Activated CD4-positive, alpha-beta T cell treated with anti-CD3 and anti-CD28 coated beads, Interleukin-2, amount 10 ng/mL, durations not matched to agents 7 days and 5 days (primary cell): ENCODE measurements at places on chromosomes 6 and 20. TPM values are rescaled to one million over a fixed set of nuclear protein-coding genes. Genes with fewer than 3 reads are reported as not detected.

DNA sequence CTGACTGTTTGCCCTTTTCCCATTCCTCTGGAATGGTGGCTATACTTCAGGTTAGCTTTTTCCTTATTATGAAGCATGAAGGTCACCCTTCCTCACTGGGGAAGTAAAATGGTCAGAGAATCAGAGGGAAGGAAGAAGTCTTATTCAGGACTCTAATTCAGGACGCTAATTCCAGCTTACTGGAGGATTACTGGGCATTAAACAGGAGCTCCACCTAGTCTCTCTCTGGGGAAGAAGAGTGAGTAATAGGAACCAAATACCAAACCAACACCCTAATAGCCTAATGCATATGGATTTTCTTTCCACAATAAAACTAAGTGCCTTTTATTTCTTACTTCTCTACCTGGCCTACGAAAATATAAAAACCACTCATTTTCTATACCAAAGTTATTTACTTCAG is 10.1 kb downstream of the CRISP1 start:
- no peak for DNase-seq
- H3K27me3 ChIP-seq, result no peaks in the 10 kb centered on the region
- H3K4me3 ChIP-seq, result no peak overlapping the region

GRCh38 chr6:119158057-119158848 is 79.8 kb upstream of the FAM184A start:
- no peak for DNase-seq
- H3K4me3 ChIP-seq, result no peak overlapping the region
- no peaks in the 10 kb centered on the region for H3K36me3 ChIP-seq
- H3K4me1 ChIP-seq, result no peaks in the 10 kb centered on the region
- H3K27ac ChIP-seq, result no peak overlapping the region

Gene ERVFRD-1
- total RNA-seq, result not detected

Gene TFAP2D
- not detected for total RNA-seq

GRCh38 chr6:31087494-31088089 is 24.8 kb downstream of the C6orf15 start:
- H3K36me3 ChIP-seq, result no peaks in the 10 kb centered on the region
- peaks cover 11% of the 10 kb centered on the region for H3K4me1 ChIP-seq
- peaks cover 6% of the 10 kb centered on the region for H3K27me3 ChIP-seq
- DNase-seq, result peak; percentile 90

DNA sequence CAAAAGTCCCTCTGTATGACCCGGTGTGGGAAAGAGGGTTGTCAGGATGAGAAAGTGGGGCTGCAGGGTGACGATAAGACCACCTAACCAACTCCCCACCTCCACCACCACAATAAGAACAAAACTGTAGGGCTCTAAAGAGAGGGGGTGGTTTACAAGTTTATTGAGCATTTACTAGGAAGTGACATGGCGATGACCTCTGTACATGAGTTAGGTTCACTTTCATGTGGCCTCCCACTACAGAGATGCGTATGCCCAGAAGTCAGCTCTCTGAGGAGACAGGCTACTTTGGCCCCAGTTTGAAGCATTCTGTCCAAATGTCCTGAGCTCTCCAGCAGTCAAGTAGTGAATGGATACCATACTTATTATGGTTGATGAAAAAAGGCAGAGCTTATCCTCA is 28.7 kb upstream of the PI16 start:
- peaks cover 29% of the 10 kb centered on the region for H3K36me3 ChIP-seq
- no peak overlapping the region for H3K27ac ChIP-seq
- no peak overlapping the region for H3K4me3 ChIP-seq
- no peaks in the 10 kb centered on the region for H3K27me3 ChIP-seq
- peaks cover 45% of the 10 kb centered on the region for H3K4me1 ChIP-seq

Gene MOCS1
- total RNA-seq, result 1.8 TPM

- no peak for DNase-seq
- no peaks in the 10 kb centered on the region for H3K4me1 ChIP-seq
- H3K27ac ChIP-seq, result no peak overlapping the region
- no peaks in the 10 kb centered on the region for H3K36me3 ChIP-seq
- H3K4me3 ChIP-seq, result no peak overlapping the region
Measured at GRCh38 chr6:37743926-37744325, 46.2 kb upstream of the MDGA1 start.

DNA sequence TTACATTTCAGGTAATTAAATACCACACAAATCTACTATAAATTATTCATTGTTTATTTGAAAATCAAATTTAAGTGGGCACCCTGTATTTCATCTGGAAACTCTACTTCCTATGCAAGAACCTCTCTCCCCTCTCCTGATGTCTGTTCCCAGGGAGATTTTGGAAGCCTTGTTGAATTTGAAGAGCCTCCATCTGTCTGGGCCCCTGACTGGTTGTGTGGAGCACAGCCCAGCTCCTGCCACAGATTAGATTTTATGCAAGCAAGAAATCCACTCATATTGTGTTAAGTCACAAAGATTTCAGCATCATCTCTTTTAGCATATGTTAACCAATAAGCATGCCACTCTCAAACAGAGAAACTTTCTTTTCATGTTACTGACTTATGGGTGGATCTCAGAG is 451.2 kb downstream of the TFAP2B start:
- no peak overlapping the region for H3K27ac ChIP-seq
- no peak for DNase-seq

DNA sequence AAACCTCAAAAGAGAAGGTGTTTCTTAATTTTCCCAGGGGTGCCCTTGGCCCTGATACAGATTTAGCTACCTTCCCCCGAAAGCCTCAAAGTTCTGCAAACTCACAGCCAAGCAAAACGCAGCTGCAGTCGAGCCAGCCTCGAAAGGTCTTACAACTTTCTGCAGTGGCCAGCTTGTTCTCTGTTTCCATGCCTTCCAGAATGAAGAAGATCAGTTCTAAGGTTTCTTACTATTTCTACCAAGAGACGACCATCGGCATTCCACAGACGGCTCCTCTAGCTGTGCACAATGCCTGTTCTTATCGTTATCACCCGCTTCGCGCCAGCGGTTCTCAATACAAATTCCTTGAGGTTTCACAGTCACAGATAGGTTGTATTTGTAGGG is 28.5 kb upstream of the CCR6 start:
- peaks cover 59% of the 10 kb centered on the region for H3K4me1 ChIP-seq
- DNase-seq, result no peak
- peak overlapping the region; percentile 70 for H3K27ac ChIP-seq
- peaks cover 3% of the 10 kb centered on the region for H3K27me3 ChIP-seq
- peaks cover 2% of the 10 kb centered on the region for H3K36me3 ChIP-seq
- no peak overlapping the region for H3K4me3 ChIP-seq

DNA sequence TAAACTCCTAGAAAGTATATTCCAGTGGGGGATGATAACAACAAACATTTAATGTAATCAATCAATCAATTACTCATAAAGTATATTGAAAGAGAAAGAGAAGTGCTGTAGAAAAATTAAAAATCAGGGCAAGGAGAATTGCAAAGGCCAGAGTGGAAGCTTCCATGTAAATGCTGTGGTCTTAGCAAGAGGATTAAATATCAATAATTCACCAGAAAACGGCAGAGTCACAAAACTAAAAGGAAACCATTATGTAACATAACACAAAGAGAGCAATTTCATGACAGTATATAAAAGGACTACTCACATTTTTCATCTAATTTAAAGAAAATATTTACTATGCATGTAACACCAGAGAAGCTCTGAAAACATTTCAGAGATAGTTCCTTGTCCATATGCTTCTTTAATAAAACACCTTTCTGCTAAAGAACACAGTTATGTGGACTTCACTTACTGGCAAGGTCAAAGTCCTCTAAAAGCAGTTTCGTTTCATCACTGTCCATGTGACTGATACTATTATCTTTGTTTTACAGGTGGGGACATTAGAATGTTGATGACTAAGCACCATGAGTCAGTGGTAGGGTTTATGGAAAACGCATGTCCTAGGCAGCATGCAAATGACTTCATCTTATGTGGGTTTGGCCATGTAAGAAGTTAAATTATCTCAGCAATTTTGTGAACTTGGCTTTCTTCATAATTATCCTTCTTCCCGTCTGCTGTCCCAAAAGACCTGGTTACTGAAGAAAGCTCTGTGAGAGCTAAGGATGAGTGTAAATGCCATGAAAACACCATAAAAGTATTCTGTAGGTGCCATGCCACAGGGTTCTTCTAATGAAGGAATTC is 185.8 kb upstream of the TENT5A start:
- H3K36me3 ChIP-seq, result no peaks in the 10 kb centered on the region
- DNase-seq, result no peak
- H3K27me3 ChIP-seq, result no peaks in the 10 kb centered on the region

Gene FHL5
- total RNA-seq, result not detected

Gene RAB44
- 0.15 TPM for total RNA-seq

- DNase-seq, result no peak
- H3K4me3 ChIP-seq, result no peak overlapping the region
- no peaks in the 10 kb centered on the region for H3K27me3 ChIP-seq
- H3K27ac ChIP-seq, result no peak overlapping the region
- H3K36me3 ChIP-seq, result no peaks in the 10 kb centered on the region
- no peaks in the 10 kb centered on the region for H3K4me1 ChIP-seq
Measured at GRCh38 chr20:9409352-9409751, 105.0 kb upstream of the LAMP5 start.

- no peak for DNase-seq
- peaks cover 3% of the 10 kb centered on the region for H3K36me3 ChIP-seq
- no peaks in the 10 kb centered on the region for H3K27me3 ChIP-seq
- no peak overlapping the region for H3K4me3 ChIP-seq
Measured at GRCh38 chr20:5170341-5170740, 43.5 kb downstream of the CDS2 start.

GRCh38 chr20:53085720-53086119 is 113.6 kb downstream of the TSHZ2 start:
- no peaks in the 10 kb centered on the region for H3K27me3 ChIP-seq
- no peaks in the 10 kb centered on the region for H3K36me3 ChIP-seq
- no peak for DNase-seq
- no peak overlapping the region for H3K27ac ChIP-seq

Gene CCN5
- total RNA-seq, result not detected

DNA sequence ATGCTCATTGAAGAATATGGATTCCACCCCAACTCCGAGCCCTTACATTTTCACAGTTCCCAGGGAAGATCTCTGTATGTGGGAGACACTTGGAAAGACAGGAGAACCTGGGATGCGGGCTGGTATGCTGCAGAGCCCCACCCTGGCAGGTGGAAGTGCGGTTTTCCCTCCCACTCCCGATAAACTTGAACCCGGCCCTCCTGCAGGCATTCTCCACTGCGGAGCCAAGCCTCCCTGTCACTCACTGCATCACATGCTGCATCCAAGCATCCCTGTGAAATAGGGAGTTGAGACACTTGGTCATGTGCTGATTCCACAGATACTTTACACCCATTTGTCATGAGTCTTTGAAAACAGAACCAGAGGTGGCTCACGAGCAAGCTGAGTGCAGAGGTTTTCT is 35.4 kb downstream of the TMEM242 start:
- H3K4me1 ChIP-seq, result peaks cover 12% of the 10 kb centered on the region
- H3K36me3 ChIP-seq, result peaks cover 16% of the 10 kb centered on the region
- no peaks in the 10 kb centered on the region for H3K27me3 ChIP-seq
- H3K4me3 ChIP-seq, result no peak overlapping the region
- DNase-seq, result no peak

Gene COL10A1
- not detected for total RNA-seq

Gene PHF10
- total RNA-seq, result 57.4 TPM

GRCh38 chr20:24439737-24440387 is 29.6 kb upstream of the SYNDIG1 start:
- H3K27ac ChIP-seq, result no peak overlapping the region
- H3K27me3 ChIP-seq, result peaks cover 3% of the 10 kb centered on the region
- H3K4me1 ChIP-seq, result no peaks in the 10 kb centered on the region

Gene SYNJ2
- 35.8 TPM for total RNA-seq

- peaks cover 2% of the 10 kb centered on the region for H3K36me3 ChIP-seq
- no peak for DNase-seq
- H3K27me3 ChIP-seq, result peaks cover 48% of the 10 kb centered on the region
- no peak overlapping the region for H3K4me3 ChIP-seq
- H3K4me1 ChIP-seq, result peaks cover 2% of the 10 kb centered on the region
Measured at GRCh38 chr20:17225851-17226409, 910 bp upstream of the PCSK2 start.

DNA sequence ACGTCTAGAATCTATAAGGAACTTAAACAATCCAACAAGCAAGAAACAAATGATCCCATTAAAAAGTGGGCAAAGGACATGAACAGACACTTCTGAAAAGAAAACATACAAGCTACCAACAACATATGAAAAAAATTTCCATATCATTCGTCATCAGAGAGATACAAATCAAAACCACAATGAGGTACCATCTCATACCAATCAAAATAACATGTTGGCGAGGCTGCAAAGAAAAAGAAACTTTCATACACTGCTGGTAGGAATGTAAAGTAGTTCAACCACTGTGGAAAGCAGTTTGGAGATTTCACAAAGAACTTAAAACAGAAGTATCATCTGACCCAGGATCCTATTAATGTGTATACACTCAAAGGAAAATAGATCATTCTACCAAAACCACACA is 243.9 kb upstream of the RUNX2 start:
- no peaks in the 10 kb centered on the region for H3K27me3 ChIP-seq
- DNase-seq, result no peak
- H3K36me3 ChIP-seq, result peaks cover 13% of the 10 kb centered on the region
- H3K4me1 ChIP-seq, result peaks cover 14% of the 10 kb centered on the region
- no peak overlapping the region for H3K4me3 ChIP-seq
- H3K27ac ChIP-seq, result no peak overlapping the region

GRCh38 chr6:93515736-93516135 is 96.4 kb upstream of the EPHA7 start:
- no peak for DNase-seq
- H3K4me3 ChIP-seq, result no peak overlapping the region
- H3K4me1 ChIP-seq, result no peaks in the 10 kb centered on the region
- H3K27me3 ChIP-seq, result no peaks in the 10 kb centered on the region
- no peak overlapping the region for H3K27ac ChIP-seq
- H3K36me3 ChIP-seq, result no peaks in the 10 kb centered on the region

DNA sequence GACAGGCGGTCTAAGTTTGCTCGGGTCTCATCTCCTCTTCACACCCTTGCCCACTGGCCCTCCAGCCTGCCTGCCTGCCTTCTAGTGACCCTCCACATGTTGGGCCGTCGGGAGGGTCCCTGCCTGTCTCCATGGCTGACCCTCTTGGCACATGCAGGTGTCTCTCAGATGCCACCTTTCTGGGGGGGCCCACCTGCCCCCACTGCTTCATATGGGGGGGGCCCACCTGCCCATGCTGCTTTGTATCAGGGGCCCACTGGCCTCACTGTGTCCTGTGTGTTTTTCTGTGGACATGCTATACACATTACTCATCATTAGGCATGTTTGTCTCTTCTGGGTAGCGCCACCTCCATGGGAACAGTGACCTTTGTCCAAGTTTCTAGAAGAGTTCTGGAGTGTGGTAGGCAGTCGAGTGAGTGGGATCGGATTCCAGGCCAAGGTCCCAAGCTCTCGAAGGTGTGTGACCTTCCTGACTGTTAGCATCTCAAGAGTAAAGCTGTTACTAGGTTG is 40.4 kb upstream of the KIF25 start:
- H3K27ac ChIP-seq, result no peak overlapping the region
- no peak overlapping the region for H3K4me3 ChIP-seq
- no peak for DNase-seq
- H3K27me3 ChIP-seq, result no peaks in the 10 kb centered on the region

DNA sequence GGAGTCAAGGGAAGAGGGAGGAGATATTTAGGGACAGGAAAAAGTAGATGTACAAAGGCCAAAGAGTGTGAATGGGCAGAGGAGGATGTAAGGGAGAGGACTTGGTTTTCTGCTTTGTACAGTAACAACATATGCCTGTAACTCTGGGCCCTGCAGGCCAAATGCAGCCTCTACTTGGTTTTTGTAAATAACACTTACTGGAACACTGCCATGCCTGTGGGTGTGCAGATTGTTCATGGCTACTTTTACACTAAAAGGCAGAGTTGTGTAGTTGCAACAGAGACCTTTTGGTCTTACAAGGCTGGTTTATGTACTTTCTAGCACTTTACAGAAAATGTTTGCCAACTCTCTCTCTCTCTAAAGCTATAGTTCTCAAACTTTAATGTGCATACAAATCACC is 157.1 kb downstream of the PHACTR1 start:
- no peaks in the 10 kb centered on the region for H3K36me3 ChIP-seq
- no peaks in the 10 kb centered on the region for H3K4me1 ChIP-seq
- H3K4me3 ChIP-seq, result no peak overlapping the region
- H3K27me3 ChIP-seq, result peaks cover 4% of the 10 kb centered on the region
- no peak overlapping the region for H3K27ac ChIP-seq
- DNase-seq, result no peak
